H1 (cell line): ENCODE measurements at places on chromosomes 13 and 19.

- no peak overlapping the region for H3K4me3 ChIP-seq
- no peaks in the 10 kb centered on the region for H3K36me3 ChIP-seq
- DNase-seq = no peak
Observed at GRCh38 chr13:97653443-97654140, 219.6 kb downstream of the RAP2A start.

DNA sequence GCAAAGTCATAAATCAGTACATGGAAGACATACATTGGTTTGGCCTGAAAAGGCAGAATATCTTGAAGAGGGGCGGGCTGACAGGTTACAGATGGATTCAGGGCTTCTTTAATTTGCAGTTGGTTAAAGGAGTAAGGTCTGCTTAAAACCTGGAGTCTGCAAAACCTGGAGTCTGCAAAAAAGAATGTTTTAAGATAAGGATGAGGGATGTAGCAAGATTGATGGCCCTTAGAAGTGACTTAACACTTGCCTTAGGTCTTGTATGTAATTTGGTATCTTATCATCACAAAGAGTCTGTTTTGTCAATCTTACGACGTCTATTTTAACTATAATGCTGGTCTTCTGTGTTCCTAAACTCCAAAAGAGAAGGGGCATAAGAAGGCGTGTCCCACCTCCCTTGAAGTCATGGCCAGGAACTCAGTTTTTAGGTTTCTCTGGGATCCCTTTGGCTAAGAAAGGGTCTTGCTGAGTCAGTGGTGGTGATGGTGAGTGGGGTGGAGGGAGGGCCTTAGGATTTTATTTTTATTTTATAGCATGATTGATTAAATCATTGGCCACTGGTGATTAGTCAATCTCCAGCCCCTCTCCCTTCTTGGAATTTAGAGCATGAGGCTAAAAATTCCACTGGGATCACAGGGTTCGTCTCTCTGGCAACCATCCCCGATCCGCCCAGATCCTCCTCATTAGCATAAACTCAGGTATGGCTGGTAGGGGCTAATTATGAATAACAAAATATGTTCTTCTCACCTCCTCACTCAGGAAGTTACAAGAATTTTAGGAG, 10.1 kb upstream of the HAS1 start:
- no peaks in the 10 kb centered on the region for H3K36me3 ChIP-seq
- no peak overlapping the region for H3K4me3 ChIP-seq
- no peak overlapping the region for H3K27ac ChIP-seq
- peaks cover 2% of the 10 kb centered on the region; the same call in 1 of the 2 replicates for H3K27me3 ChIP-seq

GRCh38 chr13:87669379-87669978, 1.7 kb upstream of the SLITRK5 start:
- H3K4me1 ChIP-seq = peaks cover 11% of the 10 kb centered on the region
- no peaks in the 10 kb centered on the region for H3K36me3 ChIP-seq
- H3K4me3 ChIP-seq = no peak overlapping the region
- peaks cover 14% of the 10 kb centered on the region for H3K27me3 ChIP-seq
- DNase-seq = no peak

DNA sequence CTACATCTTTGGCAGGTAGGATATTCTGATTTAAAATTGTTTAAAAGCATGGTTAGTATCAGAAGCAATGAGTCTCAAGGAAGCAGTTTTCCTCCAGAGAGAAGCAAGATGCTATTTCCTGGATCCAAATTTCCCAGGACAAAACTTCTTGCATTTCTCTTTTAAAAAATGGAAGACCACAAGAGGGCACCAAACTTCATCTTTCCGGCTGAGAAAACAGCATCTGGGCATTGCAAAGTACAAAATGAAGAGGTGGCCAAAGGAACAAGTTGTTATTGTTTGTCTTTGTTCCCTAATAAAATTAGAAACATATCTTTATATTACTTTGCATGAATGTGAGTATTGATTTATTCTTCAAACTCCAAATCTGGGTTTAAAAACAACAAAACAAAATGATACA, 60.0 kb upstream of the LRCH1 start:
- no peaks in the 10 kb centered on the region for H3K4me1 ChIP-seq
- no peak overlapping the region for H3K4me3 ChIP-seq
- no peaks in the 10 kb centered on the region for H3K36me3 ChIP-seq
- no peaks in the 10 kb centered on the region for H3K27me3 ChIP-seq
- no peak for DNase-seq

GRCh38 chr19:13788991-13789390, 6.3 kb upstream of the ZSWIM4 start:
- H3K4me3 ChIP-seq = no peak overlapping the region
- peaks cover 3% of the 10 kb centered on the region; the same call in 1 of the 2 replicates for H3K4me1 ChIP-seq
- no peak overlapping the region for H3K27ac ChIP-seq
- H3K27me3 ChIP-seq = no peaks in the 10 kb centered on the region
- H3K36me3 ChIP-seq = no peaks in the 10 kb centered on the region

DNA sequence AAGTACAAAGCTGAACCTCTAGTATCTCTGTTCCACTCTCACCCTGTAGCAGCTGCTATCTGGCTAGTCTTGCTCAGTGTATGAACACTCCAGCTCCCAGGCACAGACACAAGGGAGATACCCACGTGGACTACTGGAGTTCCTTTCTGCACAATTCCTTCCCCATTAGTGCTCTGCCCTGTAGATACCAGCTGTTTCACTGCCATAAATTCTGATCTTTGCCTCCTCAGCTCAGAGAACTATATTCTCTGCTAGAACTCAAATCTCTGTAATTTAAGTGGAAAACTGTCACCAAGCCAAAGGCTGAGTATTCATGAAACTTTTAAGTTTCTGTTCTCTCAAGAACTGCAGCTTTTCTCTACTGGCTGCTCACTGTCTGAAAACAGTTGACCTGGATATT, 273.7 kb downstream of the DIAPH3 start:
- H3K36me3 ChIP-seq = no peaks in the 10 kb centered on the region
- no peak overlapping the region for H3K27ac ChIP-seq

- no peak overlapping the region for H3K27ac ChIP-seq
- peaks cover 1% of the 10 kb centered on the region for H3K27me3 ChIP-seq
- H3K4me1 ChIP-seq = no peaks in the 10 kb centered on the region
- H3K4me3 ChIP-seq = no peak overlapping the region
Observed at GRCh38 chr13:75271846-75272245, 210.1 kb downstream of the TBC1D4 start.

DNA sequence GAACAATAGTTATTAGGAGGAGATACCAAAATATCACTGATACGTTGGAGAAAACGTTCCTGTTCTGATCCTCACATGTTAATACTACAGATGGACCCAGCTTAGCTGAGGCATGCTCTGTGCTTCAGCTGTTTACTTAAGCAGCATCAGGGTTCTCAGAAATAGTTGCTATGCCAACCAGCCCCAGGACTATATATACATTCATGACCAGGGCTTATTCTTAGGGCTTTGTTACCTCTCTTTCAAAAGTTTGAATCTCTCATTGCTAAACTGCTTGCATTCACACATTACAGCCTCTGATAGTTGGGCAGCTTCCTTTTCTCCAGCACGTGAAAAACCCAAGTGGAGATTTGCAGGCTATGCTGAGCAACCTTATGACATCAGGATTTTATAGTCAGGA, 800.4 kb downstream of the DIAPH3 start:
- no peaks in the 10 kb centered on the region for H3K4me1 ChIP-seq
- H3K36me3 ChIP-seq = no peaks in the 10 kb centered on the region
- no peak overlapping the region for H3K27ac ChIP-seq
- no peaks in the 10 kb centered on the region for H3K27me3 ChIP-seq
- no peak for DNase-seq
- no peak overlapping the region for H3K4me3 ChIP-seq
